CD8-positive, alpha-beta memory T cell (primary cell): ENCODE measurements at places on chromosomes 4 and X. TPM values are rescaled to one million over a fixed set of nuclear protein-coding genes. Genes with fewer than 3 reads are reported as not detected.

GRCh38 chr4:171521726-171522125 is 291.5 kb upstream of the GALNTL6 start:
- no peaks in the 10 kb centered on the region for H3K4me1 ChIP-seq
- H3K4me3 ChIP-seq: no peak overlapping the region
- no peaks in the 10 kb centered on the region for H3K36me3 ChIP-seq
- DNase-seq: no peak
- no peak overlapping the region for H3K27ac ChIP-seq

GRCh38 chr4:8517946-8518345 is 62.2 kb upstream of the GPR78 start:
- no peak for DNase-seq
- H3K4me3 ChIP-seq: no peak overlapping the region
- no peaks in the 10 kb centered on the region for H3K36me3 ChIP-seq
- H3K27me3 ChIP-seq: no peaks in the 10 kb centered on the region
- H3K27ac ChIP-seq: no peak overlapping the region

The PTTG2 gene
- total RNA-seq: not detected

The MPP1 gene
- total RNA-seq: 12.8 TPM
